ENCODE measurements at places on chromosomes 4 and X.

DNA sequence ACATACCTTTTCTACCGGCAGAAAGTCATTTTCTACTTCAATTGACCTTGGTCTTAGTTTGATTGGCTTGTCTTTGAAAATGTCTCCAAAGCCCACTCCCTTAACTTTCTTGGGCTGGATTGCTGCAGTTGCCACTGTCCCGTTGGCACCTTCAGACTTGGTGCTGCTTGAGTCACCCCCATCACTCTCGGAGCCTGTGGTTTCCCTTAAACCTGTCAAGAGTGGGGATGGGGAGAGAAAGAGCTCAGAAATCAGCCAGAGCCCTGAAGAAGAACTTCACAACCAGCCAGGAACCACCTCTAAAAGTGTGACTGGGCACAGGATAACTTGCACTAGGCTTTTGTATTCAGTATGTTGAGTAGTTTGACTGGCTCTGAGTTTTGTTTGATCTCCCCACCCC is 168.5 kb upstream of the MAP3K15 start:
- no peak for DNase-seq
- H3K4me1 ChIP-seq, result peaks cover 5% of the 10 kb centered on the region
- H3K4me3 ChIP-seq, result no peak overlapping the region
- H3K27ac ChIP-seq, result no peak overlapping the region
- H3K36me3 ChIP-seq, result no peaks in the 10 kb centered on the region
- no peaks in the 10 kb centered on the region for H3K27me3 ChIP-seq

DNA sequence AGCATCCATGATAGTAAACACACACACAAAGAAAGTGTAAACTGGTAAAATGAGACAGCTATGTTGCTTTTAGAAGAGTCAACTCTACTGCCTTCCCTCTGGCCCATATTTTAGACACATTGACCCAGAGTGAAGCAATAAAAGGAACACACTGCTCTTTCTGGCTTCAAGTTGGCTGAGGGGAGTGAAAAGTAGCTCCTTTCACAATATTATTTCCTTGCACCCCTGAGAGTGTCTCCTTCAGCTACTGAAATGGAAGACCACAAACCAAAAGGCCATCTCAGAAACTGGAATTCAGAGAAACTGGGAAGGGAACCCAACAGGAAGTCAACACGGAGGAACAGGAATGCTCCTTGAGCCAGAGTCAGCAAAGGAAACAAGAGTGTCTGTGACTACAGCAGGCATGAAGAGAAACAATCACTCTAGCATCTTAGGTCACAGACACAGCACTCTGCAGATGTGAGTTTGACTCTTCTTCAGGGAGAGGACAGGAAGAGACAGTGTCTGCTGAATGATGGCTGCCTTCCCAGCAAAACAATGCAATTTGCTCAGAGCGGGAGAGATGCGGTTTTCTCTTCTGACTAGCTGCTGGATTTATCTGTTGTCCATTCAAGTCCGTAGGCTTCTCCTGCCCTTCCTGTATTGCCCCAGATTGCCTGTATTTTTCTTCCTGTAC is 106.7 kb downstream of the SPATA18 start:
- no peaks in the 10 kb centered on the region for H3K4me1 ChIP-seq
- peak overlapping the region; percentile 1 for H3K4me3 ChIP-seq
- no peak for DNase-seq
- no peak overlapping the region for H3K27ac ChIP-seq
- H3K27me3 ChIP-seq, result no peaks in the 10 kb centered on the region
- no peaks in the 10 kb centered on the region for H3K36me3 ChIP-seq

DNA sequence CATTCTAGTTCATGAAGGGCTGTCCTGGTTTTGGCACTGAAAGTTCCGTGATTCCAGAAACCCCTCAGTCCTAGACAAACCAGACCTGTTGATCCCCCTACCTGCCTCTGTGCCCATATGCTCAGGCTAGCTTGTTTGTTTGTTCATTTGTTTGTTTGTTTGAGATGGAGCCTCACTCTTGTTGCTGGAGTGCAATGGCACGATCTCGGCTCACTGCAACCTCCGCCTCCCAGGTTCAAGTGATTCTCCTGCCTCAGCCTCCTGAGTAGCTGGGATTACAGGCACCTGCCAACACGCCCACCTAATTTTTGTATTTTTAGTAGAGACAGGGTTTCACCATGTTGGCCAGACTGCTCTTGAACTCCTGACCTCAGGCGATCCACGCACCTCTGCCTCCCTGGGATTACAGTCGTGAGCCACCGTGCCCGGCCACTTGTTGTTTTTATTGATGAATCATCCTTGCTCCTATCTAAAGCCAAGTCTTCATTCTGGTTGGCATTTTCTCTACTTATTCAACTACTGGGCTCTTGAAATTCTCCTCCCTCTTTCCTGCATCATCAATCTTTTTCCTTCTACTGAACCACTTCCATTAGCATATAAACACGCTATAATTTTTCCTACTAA is 86.3 kb upstream of the BMP2K start:
- no peaks in the 10 kb centered on the region for H3K4me1 ChIP-seq
- DNase-seq, result no peak
- H3K27me3 ChIP-seq, result no peaks in the 10 kb centered on the region
- H3K4me3 ChIP-seq, result no peak overlapping the region

DNA sequence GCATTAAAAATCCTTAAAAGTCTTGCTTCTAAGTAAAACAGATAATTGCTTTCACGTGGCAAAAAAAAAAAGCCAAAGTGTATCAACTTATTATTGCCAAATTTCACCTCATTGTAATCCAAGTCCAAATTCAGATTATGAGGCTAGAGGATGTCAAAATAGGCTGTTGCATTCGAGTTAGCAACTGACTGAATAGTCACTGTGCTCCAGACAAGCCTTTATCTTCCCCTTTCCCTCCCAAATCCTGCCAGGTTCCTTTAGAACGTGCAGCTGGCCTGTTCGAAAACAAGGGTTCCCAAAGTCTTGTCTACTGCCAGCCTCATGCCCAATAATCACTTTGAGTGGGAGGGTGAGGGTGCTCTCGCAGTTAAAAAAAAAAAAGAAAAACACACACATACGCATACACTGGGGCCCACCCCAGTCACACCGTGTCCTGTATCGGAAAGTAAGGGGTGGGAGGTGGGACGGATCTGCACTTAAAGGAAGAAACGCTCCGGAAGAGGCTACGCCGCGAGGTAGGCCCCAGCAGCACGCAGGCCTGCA is 603 bp downstream of the MAD2L1 start:
- H3K27ac ChIP-seq, result peak overlapping the region; percentile 46
- no peak for DNase-seq
- peaks cover 3% of the 10 kb centered on the region for H3K4me1 ChIP-seq
- peak overlapping the region; percentile 85 for H3K4me3 ChIP-seq
- H3K36me3 ChIP-seq, result no peaks in the 10 kb centered on the region
